Uterus (tissue), 4 donors: ENCODE measurements at places on chromosomes 1 and 21. TPM values are rescaled to one million over a fixed set of nuclear protein-coding genes. Genes with fewer than 3 reads are reported as not detected.

The CDCP2 gene
- total RNA-seq = not detected

The NUF2 gene
- 20.5 TPM for total RNA-seq

The FAM20B gene
- 46.4 TPM for total RNA-seq

The ANKRD35 gene
- 8.8 TPM for total RNA-seq

The ASPM gene
- 38.0 TPM for total RNA-seq

The HSPG2 gene
- 96.8 TPM for total RNA-seq

The GCSAML gene
- not detected for total RNA-seq

The CAP1 gene
- 298 TPM for total RNA-seq
